ENCODE measurements at places on chromosomes 1 and 21. TPM values are rescaled to one million over a fixed set of nuclear protein-coding genes. Genes with fewer than 3 reads are reported as not detected.

GRCh38 chr1:35490250-35490649 is 67.0 kb downstream of the KIAA0319L start:
- no peak overlapping the region for H3K4me3 ChIP-seq
- no peak overlapping the region for H3K27ac ChIP-seq
- H3K27me3 ChIP-seq, result no peaks in the 10 kb centered on the region
- DNase-seq, result no peak
- H3K4me1 ChIP-seq, result no peaks in the 10 kb centered on the region

DNA sequence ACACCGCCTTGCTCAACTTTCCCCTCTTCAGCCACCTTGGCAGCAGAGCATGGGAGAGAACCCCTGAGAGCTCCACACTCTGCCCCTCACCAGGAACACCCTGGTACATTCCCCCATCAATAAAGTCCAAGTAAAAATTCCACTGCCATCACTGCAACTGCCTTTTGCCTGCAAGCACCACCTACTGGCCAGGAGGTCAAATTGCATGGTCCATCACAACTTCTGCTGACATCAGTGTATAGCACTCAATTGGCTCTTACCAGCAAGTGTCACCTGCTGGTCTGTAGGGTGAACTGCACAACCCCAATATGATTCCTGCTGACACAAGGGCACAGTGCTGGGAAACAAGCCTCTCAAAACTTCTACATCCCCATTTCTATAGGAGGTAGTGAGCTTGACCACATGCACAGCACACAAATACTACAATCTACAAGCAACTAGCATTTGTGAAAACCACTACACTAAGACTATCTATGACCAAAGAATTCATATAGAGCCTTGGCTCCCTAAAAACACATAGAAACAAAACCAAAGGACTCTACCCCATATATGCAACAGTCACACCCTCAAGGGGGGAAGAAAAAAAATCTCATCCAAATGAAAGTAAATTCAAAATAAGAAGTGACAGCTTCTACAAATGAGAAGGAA is 69.2 kb downstream of the FASLG start:
- H3K36me3 ChIP-seq, result no peaks in the 10 kb centered on the region
- peaks cover 3% of the 10 kb centered on the region for H3K4me1 ChIP-seq
- H3K27me3 ChIP-seq, result no peaks in the 10 kb centered on the region
- H3K27ac ChIP-seq, result no peak overlapping the region

- no peaks in the 10 kb centered on the region for H3K4me1 ChIP-seq
- H3K36me3 ChIP-seq, result no peaks in the 10 kb centered on the region
- no peak for DNase-seq
- peaks cover 4% of the 10 kb centered on the region for H3K27me3 ChIP-seq
- no peak overlapping the region for H3K4me3 ChIP-seq
- H3K27ac ChIP-seq, result no peak overlapping the region
Measured at GRCh38 chr1:34715139-34715538, 39.7 kb upstream of the GJB5 start.

DNA sequence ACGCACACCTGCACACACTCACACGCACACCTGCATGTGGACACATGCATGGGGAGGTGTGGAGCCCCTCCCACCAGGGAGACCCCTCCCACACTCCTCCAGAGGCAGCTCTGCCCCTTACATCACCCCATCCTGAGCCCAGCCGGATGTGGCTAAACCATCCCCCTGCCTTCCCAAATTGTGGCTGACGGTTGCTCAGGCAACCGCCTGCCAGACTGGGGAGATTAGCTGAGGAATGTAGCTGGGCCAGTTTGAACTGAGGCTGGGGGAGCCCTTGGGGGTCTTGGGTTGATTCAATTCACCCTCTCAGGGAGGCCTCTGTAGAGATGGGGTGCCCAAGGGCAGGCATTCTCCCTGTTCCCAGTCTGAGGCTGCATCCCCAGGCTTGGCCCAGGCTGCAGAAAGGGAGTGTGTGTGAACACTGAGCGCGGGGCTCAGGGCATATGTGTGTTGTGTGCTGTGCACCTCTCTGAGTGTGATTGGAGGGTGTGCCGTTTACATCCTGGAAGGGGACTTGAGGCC is 12.9 kb downstream of the PTPRU start:
- H3K4me3 ChIP-seq, result no peak overlapping the region
- peak overlapping the region; percentile 69 for H3K27ac ChIP-seq
- DNase-seq, result peak; percentile 71
- peaks cover 35% of the 10 kb centered on the region for H3K4me1 ChIP-seq
- H3K36me3 ChIP-seq, result no peaks in the 10 kb centered on the region

GRCh38 chr1:52364235-52364839 is 1.7 kb downstream of the CC2D1B start:
- H3K27ac ChIP-seq, result peak overlapping the region; percentile 88
- H3K4me3 ChIP-seq, result no peak overlapping the region
- DNase-seq, result no peak
- no peaks in the 10 kb centered on the region for H3K27me3 ChIP-seq
- peaks cover 18% of the 10 kb centered on the region for H3K36me3 ChIP-seq
- peaks cover 10% of the 10 kb centered on the region for H3K4me1 ChIP-seq

- no peaks in the 10 kb centered on the region for H3K36me3 ChIP-seq
- H3K4me1 ChIP-seq, result no peaks in the 10 kb centered on the region
- H3K4me3 ChIP-seq, result no peak overlapping the region
- peaks cover 6% of the 10 kb centered on the region for H3K27me3 ChIP-seq
Measured at GRCh38 chr1:230728710-230729392, 14.9 kb upstream of the AGT start.

DNA sequence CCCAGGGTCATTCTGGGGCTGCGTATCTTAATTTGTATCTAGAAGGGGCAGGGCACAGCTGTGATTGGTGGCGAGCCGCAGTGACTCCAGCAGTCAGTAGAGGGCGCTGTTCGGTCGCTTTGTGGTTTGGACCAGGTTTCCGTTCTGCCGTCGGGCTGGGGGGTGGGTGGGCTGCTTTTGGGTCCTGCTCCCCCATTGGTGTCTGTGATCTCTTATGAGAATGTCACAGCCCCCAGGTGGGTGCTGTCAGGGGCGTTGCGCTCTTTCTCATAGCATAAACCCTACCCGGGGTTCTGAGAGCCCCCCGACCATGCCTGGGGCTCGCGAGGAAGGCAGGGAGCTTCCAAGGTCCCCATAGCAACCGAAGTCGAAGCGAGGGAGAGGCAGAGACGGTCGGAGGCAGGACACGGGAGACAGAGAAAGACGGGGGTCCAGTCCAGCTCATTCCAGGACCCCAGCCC is 5.4 kb downstream of the TFF3 start:
- DNase-seq, result no peak
- no peaks in the 10 kb centered on the region for H3K36me3 ChIP-seq
- H3K27ac ChIP-seq, result no peak overlapping the region
- H3K4me1 ChIP-seq, result no peaks in the 10 kb centered on the region
- no peak overlapping the region for H3K4me3 ChIP-seq
- peaks cover 14% of the 10 kb centered on the region for H3K27me3 ChIP-seq

DNA sequence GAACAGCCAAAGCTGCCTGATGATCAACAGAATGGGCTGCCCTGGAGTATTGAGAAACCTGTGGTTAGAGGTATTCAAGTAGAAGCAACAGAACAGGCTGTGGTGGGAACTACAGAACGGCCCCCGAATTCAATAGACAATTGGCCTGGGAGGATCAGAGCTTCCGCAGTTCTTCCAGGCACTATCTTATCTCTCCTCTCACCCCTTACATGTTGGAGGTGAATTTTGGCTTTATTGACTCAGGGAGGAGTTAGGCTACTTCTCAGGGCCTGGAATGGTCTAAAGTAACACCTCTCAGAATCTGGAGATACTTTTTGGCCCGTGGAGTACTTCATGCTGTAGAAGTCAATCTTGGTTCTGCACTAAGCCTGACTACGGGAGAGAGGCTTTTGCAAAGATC is 253.0 kb downstream of the PRDM2 start:
- H3K4me3 ChIP-seq, result no peak overlapping the region
- DNase-seq, result no peak
- no peaks in the 10 kb centered on the region for H3K27me3 ChIP-seq
- no peaks in the 10 kb centered on the region for H3K36me3 ChIP-seq

- H3K27me3 ChIP-seq, result peaks cover 3% of the 10 kb centered on the region
- no peaks in the 10 kb centered on the region for H3K4me1 ChIP-seq
- no peak overlapping the region for H3K27ac ChIP-seq
- no peak for DNase-seq
- H3K36me3 ChIP-seq, result no peaks in the 10 kb centered on the region
- no peak overlapping the region for H3K4me3 ChIP-seq
Measured at GRCh38 chr1:110292031-110292741, 47.0 kb upstream of the RBM15 start.

DNA sequence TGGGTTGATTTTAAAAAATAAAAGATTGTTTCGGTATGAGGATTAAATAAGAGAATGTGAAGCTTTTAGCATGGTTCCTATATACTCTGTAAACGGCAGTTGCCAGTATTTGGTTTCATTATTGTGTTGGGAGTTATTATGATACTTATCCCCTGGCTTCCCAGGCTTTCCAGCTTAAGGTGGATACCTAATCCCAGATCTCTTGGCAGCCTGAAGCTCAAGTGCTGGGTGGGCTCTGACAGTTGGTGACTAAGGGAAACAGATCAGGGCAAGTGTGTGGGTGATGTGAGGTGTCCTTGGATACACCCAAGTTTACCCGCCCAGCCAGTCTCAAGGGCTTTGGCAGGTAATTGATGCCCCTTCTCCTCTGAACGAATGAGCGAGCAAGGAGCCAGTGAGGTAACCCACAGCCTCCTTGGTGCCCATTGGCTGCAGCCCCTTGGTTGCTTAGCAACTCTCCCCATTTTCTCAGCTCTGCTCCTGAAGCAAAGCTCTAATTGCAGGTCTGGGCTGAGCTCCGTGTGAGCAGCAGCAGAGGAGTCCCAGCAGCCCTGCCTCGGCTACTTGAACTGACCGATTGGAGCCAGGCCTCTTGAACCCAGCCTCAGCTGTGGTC is 6.1 kb downstream of the IPO13 start:
- DNase-seq, result no peak
- no peaks in the 10 kb centered on the region for H3K36me3 ChIP-seq
- H3K4me3 ChIP-seq, result no peak overlapping the region
- H3K4me1 ChIP-seq, result peaks cover 5% of the 10 kb centered on the region

DNA sequence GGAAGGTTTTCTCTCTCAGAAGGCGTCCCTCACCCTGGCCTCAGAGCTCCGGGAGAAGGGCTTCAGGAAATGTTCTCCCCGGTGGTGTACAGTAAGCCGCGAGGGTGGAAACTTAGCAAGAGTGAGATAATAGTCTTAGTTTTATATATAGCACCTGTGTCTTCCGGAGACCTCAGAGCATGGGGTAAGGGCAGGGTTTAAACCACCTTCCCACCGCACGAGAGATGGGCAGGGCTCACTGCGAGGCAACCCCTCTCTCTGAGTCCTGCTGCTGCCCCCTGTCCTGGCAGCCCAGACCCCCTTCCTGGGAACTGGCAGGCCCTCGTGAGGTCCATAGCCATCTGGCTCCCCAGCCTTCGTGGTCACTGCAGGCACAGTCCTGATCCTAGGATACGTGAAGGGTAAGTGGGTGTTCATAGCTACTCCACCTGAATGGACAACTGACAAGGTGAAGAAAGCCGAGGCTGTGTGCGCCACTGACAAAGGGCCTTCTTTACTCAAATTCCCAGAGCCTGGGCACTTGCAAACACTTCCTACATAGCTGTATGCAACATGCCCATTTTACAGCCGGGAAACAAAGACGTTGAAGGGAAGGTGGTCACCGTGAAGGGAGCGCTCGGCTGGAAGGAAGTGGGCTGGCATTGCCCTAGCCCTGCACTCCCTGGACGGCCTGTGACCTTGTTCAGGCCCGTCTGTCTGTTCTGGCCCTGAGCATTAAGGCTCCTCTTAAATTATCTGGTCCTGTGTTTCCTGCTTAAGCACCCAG is 26.9 kb downstream of the ITPKB start:
- H3K27me3 ChIP-seq, result no peaks in the 10 kb centered on the region
- no peak overlapping the region for H3K27ac ChIP-seq
- H3K36me3 ChIP-seq, result no peaks in the 10 kb centered on the region
- DNase-seq, result no peak
- H3K4me3 ChIP-seq, result no peak overlapping the region
- peaks cover 11% of the 10 kb centered on the region for H3K4me1 ChIP-seq

DNA sequence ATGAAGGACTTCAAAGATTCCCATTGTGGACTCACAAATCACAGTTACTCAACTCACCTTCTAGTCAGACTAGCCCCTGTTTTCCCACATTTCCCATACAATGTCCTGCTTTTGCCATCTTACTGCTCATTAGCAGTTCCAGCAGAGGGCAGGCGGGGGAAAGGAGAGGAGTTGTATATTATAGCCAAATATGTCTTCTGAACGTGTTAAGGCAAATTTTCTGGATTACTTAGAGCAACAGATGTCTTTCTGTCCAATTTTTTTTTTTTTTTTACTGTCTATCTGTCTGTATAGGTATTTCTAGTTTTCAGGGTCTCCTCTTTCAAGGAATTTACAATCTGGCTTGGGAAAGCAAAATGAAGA is 29.9 kb upstream of the DDAH1 start:
- H3K27me3 ChIP-seq, result no peaks in the 10 kb centered on the region
- H3K36me3 ChIP-seq, result peaks cover 34% of the 10 kb centered on the region
- peak overlapping the region; percentile 73 for H3K27ac ChIP-seq
- H3K4me3 ChIP-seq, result no peak overlapping the region

DNA sequence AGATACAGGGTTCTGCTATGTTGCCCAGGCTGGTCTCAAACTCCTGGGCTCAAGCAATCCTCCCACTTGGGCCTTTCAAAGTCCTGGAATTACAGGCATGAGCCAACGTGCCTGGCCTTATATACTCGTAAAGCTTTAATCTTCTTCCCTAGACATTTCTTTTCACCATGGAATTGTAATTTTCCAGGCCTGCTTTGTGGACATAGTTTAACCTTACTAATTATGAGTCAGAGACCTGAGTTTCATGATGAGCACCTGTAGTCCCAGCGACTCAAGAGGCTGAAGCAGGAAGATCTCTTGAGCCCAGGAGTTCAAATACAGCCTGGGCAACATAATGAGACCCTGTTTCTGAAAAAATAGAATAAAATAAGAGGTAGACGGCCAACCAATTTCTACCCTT is 12.3 kb downstream of the PATJ start:
- no peak overlapping the region for H3K4me3 ChIP-seq
- no peaks in the 10 kb centered on the region for H3K4me1 ChIP-seq
- no peak overlapping the region for H3K27ac ChIP-seq
- H3K27me3 ChIP-seq, result no peaks in the 10 kb centered on the region

- no peak overlapping the region for H3K4me3 ChIP-seq
- DNase-seq, result no peak
- H3K27me3 ChIP-seq, result no peaks in the 10 kb centered on the region
- no peaks in the 10 kb centered on the region for H3K36me3 ChIP-seq
Measured at GRCh38 chr21:45651921-45652320, 8.4 kb downstream of the PCBP3 start.

DNA sequence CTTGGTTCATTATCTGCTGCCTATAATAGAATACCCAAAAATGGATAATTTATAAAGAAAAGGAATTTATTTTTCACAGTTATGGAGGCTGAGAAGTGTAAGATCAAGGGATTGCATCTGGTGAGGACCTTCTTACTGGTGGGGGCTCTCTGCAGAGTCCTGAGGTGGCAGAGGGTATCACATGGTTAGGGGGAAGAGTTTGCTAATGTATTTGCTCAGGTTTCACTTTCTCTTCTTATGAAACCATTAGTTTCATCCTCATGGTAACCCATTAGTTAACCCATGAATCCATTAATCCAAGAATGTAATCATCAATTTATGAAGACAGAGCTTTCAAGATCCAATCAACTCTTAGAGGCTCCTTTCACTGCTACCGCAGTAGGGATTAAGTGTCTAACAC is 120.6 kb downstream of the DNM3 start:
- no peaks in the 10 kb centered on the region for H3K36me3 ChIP-seq
- DNase-seq, result no peak
- H3K27ac ChIP-seq, result no peak overlapping the region
- no peak overlapping the region for H3K4me3 ChIP-seq
- peaks cover 11% of the 10 kb centered on the region for H3K4me1 ChIP-seq

GRCh38 chr1:172818841-172819527 is 160.1 kb downstream of the FASLG start:
- no peak overlapping the region for H3K4me3 ChIP-seq
- H3K36me3 ChIP-seq, result no peaks in the 10 kb centered on the region
- no peak overlapping the region for H3K27ac ChIP-seq
- H3K27me3 ChIP-seq, result no peaks in the 10 kb centered on the region
- peaks cover 2% of the 10 kb centered on the region for H3K4me1 ChIP-seq

The C1orf74 gene
- total RNA-seq, result 2.6 TPM

The FCER1G gene
- total RNA-seq, result 0.91 TPM

The NBL1 gene
- total RNA-seq, result 74.8 TPM

The COQ8A gene
- 8.4 TPM for total RNA-seq
